T-helper 17 cell (primary cell): ENCODE measurements at places on chromosomes 2 and 18.

- H3K4me1 ChIP-seq, result peaks cover 2% of the 10 kb centered on the region
- H3K27me3 ChIP-seq, result no peaks in the 10 kb centered on the region
- no peak overlapping the region for H3K4me3 ChIP-seq
- no peaks in the 10 kb centered on the region for H3K36me3 ChIP-seq
- DNase-seq, result no peak
Observed at GRCh38 chr2:205070889-205071288, 525.6 kb downstream of the PARD3B start.

DNA sequence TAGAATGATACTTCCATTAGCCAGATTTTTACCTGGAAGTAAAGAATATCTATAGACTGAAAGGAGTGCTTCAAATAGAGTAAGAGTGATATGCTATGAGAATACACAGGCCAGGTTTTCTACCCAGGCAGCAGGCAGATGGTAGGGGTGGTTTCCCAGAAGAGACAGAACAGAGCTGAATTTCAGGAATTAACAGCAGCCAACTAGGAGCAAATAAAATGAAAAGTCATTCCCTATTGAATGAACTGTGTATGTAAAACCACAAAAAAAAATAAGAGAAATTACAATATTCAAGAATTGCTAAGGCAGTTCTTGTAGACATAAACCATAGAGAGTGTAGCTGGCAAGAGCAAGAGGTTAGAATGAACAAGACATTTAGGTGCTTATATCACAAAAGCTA, 336.8 kb downstream of the KCNJ3 start:
- no peak for DNase-seq
- no peaks in the 10 kb centered on the region for H3K4me1 ChIP-seq
- H3K36me3 ChIP-seq, result no peaks in the 10 kb centered on the region
- no peak overlapping the region for H3K27ac ChIP-seq
- no peak overlapping the region for H3K4me3 ChIP-seq

- DNase-seq, result no peak
- no peaks in the 10 kb centered on the region for H3K4me1 ChIP-seq
- H3K27me3 ChIP-seq, result no peaks in the 10 kb centered on the region
- H3K36me3 ChIP-seq, result no peaks in the 10 kb centered on the region
- H3K27ac ChIP-seq, result no peak overlapping the region
Observed at GRCh38 chr2:50066873-50067272, 912.6 kb upstream of the FSHR start.

- H3K27me3 ChIP-seq, result no peaks in the 10 kb centered on the region
- H3K4me3 ChIP-seq, result no peak overlapping the region
- no peak overlapping the region for H3K27ac ChIP-seq
- no peaks in the 10 kb centered on the region for H3K36me3 ChIP-seq
- H3K4me1 ChIP-seq, result peaks cover 11% of the 10 kb centered on the region
Observed at GRCh38 chr2:105683011-105683492, 61.7 kb upstream of the NCK2 start.

- peak overlapping the region; percentile 36 for H3K4me3 ChIP-seq
- peaks cover 8% of the 10 kb centered on the region for H3K4me1 ChIP-seq
- no peak for DNase-seq
Observed at GRCh38 chr2:108565778-108566375, 31.6 kb downstream of the LIMS1 start.

GRCh38 chr2:95695613-95696012, 103.8 kb downstream of the TRIM43 start:
- no peak overlapping the region for H3K27ac ChIP-seq
- no peak for DNase-seq
- H3K36me3 ChIP-seq, result peaks cover 9% of the 10 kb centered on the region
- peaks cover 61% of the 10 kb centered on the region for H3K27me3 ChIP-seq
- H3K4me1 ChIP-seq, result peaks cover 3% of the 10 kb centered on the region
- H3K4me3 ChIP-seq, result no peak overlapping the region

DNA sequence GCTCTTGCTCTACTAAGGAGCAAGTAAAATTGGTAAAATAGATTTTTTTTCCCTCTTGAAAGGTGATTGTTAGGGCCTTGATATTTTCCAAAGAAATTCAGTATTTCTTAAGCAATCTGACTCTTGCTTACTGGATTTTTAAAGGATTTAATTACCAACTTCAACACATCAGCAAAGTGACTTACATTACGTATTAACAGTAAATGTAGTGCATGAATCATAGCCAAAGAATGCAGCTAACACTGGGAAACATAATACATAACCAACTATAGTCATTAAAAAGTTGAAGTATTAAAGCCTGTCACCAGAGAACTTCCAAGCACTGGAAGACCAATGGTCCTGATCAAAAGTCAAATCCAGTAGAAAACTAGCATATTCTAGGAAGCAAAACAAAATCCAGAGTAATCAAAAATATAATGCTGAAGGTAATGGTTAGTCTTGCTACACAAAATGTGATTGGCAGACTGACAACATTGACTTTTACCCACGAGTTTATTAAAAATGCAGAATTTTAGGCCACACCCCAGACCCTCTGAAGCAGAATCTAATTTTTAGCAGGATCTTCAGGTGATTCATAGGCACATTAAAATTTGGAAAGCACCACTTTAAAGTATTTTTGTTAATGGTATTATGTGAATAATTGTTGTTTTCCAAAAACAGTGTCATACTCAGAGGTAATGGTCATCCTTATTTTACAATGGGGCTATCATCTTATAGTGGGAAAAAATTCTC, 31.8 kb upstream of the CAVIN2 start:
- no peak for DNase-seq
- H3K4me1 ChIP-seq, result no peaks in the 10 kb centered on the region
- H3K4me3 ChIP-seq, result no peak overlapping the region
- H3K36me3 ChIP-seq, result no peaks in the 10 kb centered on the region
- no peak overlapping the region for H3K27ac ChIP-seq
- peaks cover 43% of the 10 kb centered on the region for H3K27me3 ChIP-seq

GRCh38 chr2:28399956-28400355, 7.3 kb downstream of the FOSL2 start:
- no peak overlapping the region for H3K27ac ChIP-seq
- no peaks in the 10 kb centered on the region for H3K27me3 ChIP-seq
- no peak overlapping the region for H3K4me3 ChIP-seq

- no peak for DNase-seq
- no peak overlapping the region for H3K4me3 ChIP-seq
- H3K27ac ChIP-seq, result no peak overlapping the region
- no peaks in the 10 kb centered on the region for H3K27me3 ChIP-seq
Observed at GRCh38 chr2:99066075-99066958, 75.2 kb upstream of the C2orf15 start.

DNA sequence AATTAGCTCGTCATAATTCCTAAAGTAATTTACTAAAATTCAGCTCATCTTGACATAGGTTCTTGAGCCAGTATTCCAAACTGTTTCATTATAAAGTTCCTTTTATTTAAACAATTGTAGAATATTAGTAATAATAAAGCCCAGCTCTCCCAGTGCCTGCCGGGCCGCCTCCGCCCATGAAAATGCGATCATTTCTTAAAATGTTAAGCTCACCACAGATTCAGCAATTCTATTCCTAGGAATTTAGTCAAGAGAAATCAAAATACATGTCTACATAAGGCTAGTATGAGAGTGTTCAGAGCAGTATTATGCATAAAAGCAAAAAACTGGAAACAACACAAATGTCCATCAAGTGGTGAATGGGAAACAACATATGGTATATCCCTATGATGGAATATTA, 52.0 kb downstream of the XDH start:
- no peak for DNase-seq
- H3K27ac ChIP-seq, result no peak overlapping the region
- H3K4me3 ChIP-seq, result no peak overlapping the region
- H3K27me3 ChIP-seq, result peaks cover 26% of the 10 kb centered on the region

GRCh38 chr2:221204699-221205098, 367.4 kb downstream of the EPHA4 start:
- H3K4me3 ChIP-seq, result no peak overlapping the region
- no peak for DNase-seq
- H3K4me1 ChIP-seq, result peaks cover 4% of the 10 kb centered on the region
- H3K36me3 ChIP-seq, result no peaks in the 10 kb centered on the region

- peaks cover 28% of the 10 kb centered on the region for H3K27me3 ChIP-seq
- DNase-seq, result no peak
- peak overlapping the region; percentile 45 for H3K4me3 ChIP-seq
- H3K4me1 ChIP-seq, result peaks cover 10% of the 10 kb centered on the region
- H3K27ac ChIP-seq, result no peak overlapping the region
- no peaks in the 10 kb centered on the region for H3K36me3 ChIP-seq
Observed at GRCh38 chr2:47300609-47301276, 102.2 kb upstream of the MSH2 start.

DNA sequence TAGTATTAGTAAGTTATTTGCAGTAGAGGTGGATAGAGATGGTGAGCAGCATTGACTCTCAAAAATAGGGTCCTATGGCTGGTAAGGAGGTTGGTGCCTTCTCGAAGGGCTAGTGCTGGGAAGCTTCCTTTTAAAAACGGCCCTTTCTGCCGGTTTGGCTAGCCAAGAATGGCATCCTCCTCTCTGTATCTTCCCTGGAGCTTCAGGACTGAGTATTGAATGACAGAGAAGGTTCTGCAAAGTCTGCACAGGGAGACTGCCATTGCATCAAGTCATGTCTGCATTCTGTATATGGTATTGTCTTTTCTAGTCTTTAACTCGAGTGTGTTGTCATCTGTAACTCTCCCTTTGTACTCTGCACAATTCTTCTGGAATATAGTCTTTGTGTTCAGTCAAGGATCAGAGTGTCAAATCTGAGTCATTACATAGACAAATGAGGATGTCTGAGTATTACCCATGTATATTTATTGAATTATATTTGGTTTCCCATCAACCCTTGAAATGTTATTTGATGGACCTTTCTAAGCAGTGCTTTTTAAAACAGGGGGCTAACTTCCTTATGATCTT, 1.1 kb downstream of the LDLRAD4 start:
- no peak for DNase-seq
- no peaks in the 10 kb centered on the region for H3K36me3 ChIP-seq
- H3K4me3 ChIP-seq, result peak overlapping the region; percentile 87
- H3K27me3 ChIP-seq, result peaks cover 13% of the 10 kb centered on the region

GRCh38 chr2:129865976-129866375, 113.5 kb upstream of the RAB6C start:
- no peak overlapping the region for H3K4me3 ChIP-seq
- no peaks in the 10 kb centered on the region for H3K36me3 ChIP-seq
- peaks cover 9% of the 10 kb centered on the region for H3K27me3 ChIP-seq
- peak overlapping the region; percentile 56 for H3K27ac ChIP-seq
- no peaks in the 10 kb centered on the region for H3K4me1 ChIP-seq

DNA sequence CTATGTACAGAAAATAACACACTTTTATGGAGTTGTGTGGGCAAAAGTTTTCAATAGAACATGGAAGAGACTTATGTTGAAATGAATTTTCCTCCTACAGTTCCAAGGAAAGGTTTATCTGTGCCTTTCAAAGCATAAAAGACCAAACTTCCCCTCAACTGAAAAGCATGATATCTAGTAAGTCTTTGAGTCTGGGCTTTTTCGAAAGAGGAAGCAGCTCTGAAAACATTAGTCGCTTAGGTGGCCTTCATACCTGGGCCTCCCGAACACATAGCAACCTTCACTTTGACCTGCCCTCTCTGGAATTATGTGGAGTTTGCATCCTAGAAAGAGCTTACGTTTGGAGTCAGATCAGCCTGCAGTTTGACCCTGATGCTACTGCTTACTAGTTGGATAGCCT, 4.8 kb upstream of the CAPN14 start:
- H3K27me3 ChIP-seq, result peaks cover 60% of the 10 kb centered on the region
- H3K36me3 ChIP-seq, result peaks cover 2% of the 10 kb centered on the region
- H3K27ac ChIP-seq, result no peak overlapping the region
- H3K4me1 ChIP-seq, result peaks cover 2% of the 10 kb centered on the region

DNA sequence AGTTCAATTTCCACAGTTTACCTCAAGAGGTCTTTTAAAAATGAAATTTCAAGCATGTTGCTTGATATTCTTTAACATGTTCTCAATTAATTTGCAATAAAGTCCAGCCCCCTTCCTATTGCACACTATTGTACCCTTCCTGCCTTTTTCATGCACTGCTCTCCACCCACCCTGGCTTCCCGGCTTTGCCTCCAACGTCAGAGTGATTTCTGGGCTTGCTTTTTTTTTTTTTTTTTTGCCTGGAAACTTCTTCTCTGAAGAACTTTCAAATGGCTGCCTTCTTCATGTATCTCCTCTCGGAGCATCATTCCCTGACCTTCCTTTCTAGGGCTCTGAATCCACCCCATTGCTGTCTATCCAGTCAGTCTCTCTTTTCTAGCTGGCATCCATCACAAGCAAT, 24.4 kb upstream of the CYP1B1 start:
- no peak overlapping the region for H3K27ac ChIP-seq
- peaks cover 18% of the 10 kb centered on the region for H3K4me1 ChIP-seq
- no peak for DNase-seq
- H3K36me3 ChIP-seq, result peaks cover 14% of the 10 kb centered on the region
- H3K27me3 ChIP-seq, result peaks cover 77% of the 10 kb centered on the region

DNA sequence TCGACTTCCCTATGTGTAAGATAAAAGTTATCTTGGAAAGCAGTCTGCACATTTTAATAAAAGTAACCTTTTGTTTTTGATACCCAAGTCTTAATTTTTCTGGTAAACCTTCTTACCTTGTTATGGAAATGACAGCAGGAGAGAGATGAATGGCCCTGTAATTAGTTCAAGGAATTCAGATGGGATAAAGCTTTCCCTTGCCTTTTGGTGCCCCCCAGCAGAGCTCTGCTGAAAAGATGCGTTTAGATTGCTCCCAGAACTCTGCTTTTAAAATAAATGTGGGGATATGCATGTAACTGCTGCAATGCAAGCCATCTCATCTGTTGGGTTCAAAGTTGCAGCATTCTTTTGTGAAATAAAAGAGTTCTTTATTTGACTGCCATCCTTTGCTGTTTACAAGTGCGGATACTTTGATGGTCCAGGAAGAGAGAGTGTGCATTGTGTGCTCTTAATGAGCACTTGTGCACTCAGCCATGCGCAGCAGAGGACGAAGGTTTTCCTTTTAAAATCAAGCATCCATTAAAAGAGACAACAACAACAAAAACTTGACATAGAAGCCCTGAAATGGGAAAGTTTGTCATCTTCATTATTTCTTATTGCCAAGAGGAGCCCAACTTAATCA, 176.7 kb upstream of the ST6GAL2 start:
- no peaks in the 10 kb centered on the region for H3K27me3 ChIP-seq
- no peak overlapping the region for H3K4me3 ChIP-seq
- no peaks in the 10 kb centered on the region for H3K4me1 ChIP-seq
- no peak for DNase-seq

- H3K36me3 ChIP-seq, result no peaks in the 10 kb centered on the region
- no peak for DNase-seq
- H3K4me3 ChIP-seq, result no peak overlapping the region
- no peak overlapping the region for H3K27ac ChIP-seq
- H3K4me1 ChIP-seq, result no peaks in the 10 kb centered on the region
- H3K27me3 ChIP-seq, result peaks cover 8% of the 10 kb centered on the region
Observed at GRCh38 chr2:204665771-204666170, 120.5 kb downstream of the PARD3B start.

- no peak overlapping the region for H3K27ac ChIP-seq
- no peaks in the 10 kb centered on the region for H3K36me3 ChIP-seq
- no peak overlapping the region for H3K4me3 ChIP-seq
- DNase-seq, result no peak
- no peaks in the 10 kb centered on the region for H3K27me3 ChIP-seq
Observed at GRCh38 chr2:55364189-55365055, 55.2 kb downstream of the CCDC88A start.

DNA sequence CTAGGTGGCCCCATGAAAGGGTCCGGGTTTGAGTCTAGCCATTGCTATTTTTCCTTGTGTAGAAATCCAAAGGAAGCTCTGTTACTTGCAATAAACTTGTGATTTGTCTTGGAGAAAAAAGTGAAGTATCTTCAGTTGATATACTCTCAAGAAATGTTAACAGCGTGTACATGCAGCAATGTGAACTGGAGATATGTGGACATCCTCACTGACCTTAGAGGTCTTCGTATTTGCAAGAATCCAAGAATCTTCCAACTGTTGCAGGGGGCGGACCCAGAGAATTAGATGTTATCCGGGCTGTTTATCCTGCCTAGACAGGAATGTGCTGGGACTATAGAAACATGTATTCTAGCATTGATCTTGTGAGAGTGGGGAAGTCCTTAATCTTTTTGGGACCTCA, 187.6 kb downstream of the KCNS3 start:
- H3K36me3 ChIP-seq, result no peaks in the 10 kb centered on the region
- no peak overlapping the region for H3K4me3 ChIP-seq
- H3K4me1 ChIP-seq, result no peaks in the 10 kb centered on the region
- DNase-seq, result no peak
